ENCODE measurements at places on chromosomes 3 and 15.

DNA sequence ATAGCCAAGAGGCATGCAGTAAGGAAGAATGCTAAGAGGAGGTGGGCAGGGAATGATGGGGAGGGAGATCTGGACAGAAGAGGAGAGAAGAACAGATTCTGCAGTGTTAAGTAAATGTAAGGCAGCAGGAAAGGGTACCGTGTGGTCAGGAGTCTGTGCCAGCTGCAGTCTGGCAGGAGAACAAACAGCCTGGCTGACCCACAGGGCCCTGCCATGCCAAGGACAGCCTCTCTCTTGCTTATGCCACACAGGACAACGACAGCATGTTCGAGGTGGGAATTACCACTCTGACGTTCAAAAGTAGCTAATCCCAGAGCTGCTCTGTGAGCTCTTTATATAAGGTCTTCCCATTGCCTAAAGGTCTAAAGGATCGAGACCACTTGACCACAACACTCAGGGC is 31.3 kb downstream of the DAPK2 start:
- DNase-seq: no peak

DNA sequence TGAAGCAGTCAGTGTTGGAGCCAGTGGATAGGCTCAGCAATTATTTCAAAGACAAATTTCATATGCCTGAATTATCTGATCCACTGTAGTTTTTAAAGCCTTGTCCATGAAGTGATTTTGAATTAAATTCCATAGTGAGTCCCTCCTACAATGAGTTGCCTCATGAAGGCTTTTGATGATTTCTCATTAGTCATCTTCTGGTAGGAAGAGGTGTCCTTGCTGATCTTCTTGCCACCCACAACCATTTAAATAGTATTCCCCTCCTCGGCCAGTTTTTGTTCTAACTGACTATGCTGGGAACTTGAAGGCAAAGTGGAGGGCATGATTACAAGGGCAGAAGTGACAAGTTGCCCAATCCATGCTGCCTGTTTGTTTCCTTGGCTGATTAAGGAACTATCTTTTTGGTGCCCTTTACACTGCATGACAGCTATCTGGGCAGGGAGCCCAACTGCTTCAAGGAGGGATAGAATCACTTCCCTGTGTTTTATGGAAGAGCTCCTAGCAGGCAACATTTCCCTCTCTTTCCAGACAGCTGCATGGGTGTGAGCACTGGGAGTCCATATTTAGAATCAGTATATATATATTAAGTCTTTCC is 617.5 kb downstream of the ZPLD1 start:
- no peak for DNase-seq

DNA sequence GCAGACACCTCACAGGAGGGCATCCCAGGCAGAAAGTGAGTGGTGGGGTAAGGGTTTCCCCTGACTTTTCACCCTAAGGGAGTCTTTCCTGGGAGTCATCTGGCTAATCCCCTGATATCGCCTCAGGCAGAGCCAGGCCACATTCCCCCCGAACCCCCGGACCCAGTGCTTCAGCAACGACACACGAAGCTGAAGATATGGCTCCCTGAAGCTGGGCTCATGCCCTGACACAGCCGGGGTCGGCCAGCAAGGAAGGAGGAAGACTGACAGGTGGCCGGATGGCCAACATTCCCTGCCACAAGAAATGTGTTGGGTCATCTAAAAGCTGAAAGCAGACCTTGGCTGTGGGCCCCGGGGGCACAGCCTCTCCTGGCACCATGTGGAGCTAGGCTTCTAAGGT is 14.4 kb downstream of the CHST13 start:
- DNase-seq: no peak

DNA sequence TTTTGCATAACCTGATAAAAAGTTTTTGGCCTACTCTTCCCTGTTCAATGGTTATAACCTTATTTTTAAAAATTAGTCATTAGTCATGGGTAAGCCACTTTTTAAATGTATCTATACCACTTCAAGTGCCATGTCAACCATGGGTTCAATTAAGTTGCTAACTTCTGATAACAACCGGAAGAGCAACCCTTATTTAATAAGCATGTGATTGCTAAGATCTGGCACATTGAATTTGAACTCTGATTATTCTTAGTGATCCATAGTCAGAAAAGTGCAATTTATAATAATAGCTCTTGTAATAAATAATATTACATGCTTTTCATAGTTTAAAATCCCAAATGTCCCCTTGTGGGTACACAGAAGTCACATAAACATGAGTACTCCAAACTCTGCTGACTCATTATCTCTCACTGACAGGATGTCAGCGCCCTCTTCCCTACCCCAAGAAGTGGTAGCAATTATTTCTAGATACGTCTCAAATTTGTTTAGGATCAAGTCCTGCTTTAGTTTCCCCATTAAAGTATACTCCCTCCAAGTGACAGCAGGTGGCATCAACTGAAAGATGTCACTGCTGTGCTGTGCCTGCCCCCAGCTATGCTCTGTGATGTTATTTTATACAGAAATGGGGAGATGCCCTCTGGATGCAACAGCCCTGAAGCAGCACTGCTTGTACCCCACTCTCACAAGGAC is 18.6 kb downstream of the SAMD7 start:
- DNase-seq: no peak

GRCh38 chr3:127261925-127262324 is 25.9 kb downstream of the PRR20G start:
- no peak for DNase-seq

DNA sequence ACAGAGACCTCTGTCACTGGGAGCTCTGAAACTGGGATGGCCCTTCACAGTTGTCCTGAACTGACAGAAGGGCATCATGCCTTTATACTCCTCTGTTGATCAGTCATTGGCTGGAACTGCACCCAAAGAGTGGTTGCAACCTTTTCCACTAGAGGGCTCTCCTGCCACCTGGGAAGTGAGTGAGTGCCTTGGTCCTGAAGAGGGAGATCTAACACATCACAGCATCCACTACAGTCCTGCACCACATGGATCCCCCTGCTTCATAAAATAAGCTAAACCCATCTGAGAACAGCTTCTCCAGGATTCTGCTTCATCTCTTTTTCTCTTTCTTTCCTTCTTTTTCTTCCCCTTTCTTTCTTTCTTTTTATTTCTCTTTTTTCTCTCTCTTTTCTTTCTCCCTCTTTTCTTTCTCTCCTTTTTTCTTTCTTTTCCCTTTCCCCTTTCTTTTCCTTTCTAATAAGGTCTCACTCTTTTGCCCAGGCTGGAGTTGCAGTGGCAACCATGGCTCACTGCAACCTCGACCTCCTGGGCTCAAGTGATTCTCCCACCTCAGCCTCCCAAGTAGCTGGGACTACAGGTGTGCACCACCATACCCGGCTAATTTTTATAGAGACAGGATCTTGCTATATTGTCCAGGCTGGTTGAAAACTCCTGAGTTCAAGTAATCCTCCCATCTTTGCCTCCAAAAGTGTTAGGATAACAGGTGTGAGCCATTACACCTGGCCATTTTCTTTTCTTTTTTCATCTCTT is 42.8 kb upstream of the RAF1 start:
- DNase-seq: peak; percentile 79

DNA sequence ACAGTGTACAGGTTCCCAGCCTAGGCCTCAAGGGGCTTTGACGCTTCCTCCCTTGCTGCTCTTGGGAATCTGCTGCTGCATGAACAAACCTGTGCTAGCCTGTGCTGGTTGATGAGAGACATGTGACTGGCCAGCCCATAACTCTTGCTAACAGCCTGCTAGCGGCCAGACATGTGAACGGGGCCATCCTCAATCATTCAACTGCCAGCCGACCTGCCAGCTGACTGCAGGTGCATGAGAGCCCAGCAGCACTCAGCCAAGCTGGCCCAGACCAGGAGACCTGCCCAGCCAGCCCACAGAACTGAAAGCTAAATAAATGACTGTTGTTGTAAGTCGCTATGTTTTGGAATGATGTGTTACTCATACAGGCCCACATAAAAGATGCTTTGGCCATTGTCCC is 82.4 kb upstream of the DLG1 start:
- no peak for DNase-seq

GRCh38 chr15:93247466-93248121 is 158.6 kb upstream of the RGMA start:
- no peak for DNase-seq

GRCh38 chr15:39193611-39194010 is 387.3 kb upstream of the THBS1 start:
- no peak for DNase-seq

GRCh38 chr15:90598031-90598577 is 68.4 kb downstream of the CRTC3 start:
- no peak for DNase-seq

DNA sequence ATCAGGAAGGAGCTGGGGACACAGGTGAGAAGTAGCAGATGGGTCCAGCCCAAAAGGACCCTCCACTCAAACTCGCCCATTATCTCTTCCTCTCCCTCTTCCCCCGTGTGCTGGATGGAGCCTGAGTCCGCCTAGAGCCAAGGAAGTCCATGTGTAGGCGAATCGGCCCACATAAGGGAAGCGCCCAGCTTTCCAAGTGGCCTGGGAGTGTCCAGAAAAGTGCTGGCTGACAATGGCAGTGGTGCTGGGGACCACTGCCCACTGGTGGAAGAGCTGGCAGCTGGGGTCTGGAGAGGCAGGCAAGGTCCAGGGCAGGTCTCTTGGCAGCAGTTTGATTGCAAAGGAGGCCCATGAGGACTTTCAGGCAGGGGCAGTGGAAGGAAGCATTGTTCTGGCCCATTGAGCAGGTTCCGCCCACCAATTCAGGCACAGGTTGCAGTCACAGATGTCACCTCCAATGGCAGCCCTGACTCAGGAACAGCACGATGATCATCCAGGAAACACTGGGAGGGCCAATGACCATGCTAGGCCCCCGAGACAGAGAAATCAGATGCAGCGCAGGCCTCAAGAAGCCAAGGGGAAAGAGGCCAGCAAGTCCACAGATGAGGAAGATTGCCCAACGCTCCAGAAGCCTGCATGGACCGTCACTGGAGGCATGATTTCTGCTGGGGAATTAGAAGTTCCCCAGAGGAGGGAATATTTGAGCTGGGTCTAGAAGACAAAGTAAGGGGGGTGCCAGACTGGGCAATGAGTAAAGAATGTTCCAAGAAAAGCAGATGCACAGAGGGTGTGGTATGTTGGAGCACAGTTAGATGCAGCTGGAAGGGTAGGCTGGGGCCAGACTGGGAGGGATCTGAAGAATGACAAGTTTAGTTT is 3.0 kb downstream of the MFGE8 start:
- DNase-seq: no peak

DNA sequence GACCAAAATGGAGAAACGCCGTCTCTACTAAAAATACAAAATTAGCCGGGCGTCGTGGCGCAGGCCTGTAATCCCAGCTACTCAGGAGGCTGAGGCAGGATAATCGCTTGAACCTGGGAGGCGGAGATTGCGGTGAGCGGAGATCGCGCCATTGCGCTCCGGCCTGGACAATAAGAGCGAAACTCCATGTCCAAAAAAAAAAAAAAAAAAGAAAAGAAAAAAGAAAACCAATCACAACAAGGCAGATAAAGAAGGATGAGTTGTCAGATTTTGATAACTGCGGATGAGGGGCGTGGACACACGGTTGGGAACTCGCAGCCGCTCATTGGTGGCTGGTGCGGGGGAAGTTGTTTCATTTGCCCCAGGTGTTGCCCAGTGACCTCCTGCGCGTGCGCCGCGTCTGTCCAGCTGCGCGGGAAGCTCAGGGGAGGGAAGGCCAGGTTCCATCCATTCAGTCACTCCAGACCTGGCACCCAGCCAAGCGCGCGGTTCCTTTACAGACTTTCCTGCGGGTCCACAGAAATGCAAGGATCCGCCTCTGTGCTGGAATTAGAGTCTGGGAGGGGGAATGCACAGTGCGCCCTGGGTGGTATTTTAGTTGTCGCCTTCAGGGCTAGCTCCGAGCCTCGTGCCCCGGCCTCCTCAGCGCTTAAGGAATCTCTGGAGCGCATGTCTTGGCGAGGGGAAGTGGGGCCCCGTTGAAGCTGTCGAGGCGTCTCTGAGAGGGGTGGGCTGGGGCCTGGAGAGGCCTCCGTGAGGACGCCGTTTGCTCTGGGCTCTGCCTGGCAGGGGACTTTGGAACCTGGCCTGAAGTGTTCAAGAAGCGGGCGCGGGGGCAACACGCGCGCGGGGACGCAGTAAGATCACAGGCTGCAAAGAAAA is 708 bp upstream of the GCHFR start:
- no peak for DNase-seq

- no peak for DNase-seq
These were observed 44.4 kb downstream of the PCOLCE2 start for GRCh38 chr3:142844339-142844977.

DNA sequence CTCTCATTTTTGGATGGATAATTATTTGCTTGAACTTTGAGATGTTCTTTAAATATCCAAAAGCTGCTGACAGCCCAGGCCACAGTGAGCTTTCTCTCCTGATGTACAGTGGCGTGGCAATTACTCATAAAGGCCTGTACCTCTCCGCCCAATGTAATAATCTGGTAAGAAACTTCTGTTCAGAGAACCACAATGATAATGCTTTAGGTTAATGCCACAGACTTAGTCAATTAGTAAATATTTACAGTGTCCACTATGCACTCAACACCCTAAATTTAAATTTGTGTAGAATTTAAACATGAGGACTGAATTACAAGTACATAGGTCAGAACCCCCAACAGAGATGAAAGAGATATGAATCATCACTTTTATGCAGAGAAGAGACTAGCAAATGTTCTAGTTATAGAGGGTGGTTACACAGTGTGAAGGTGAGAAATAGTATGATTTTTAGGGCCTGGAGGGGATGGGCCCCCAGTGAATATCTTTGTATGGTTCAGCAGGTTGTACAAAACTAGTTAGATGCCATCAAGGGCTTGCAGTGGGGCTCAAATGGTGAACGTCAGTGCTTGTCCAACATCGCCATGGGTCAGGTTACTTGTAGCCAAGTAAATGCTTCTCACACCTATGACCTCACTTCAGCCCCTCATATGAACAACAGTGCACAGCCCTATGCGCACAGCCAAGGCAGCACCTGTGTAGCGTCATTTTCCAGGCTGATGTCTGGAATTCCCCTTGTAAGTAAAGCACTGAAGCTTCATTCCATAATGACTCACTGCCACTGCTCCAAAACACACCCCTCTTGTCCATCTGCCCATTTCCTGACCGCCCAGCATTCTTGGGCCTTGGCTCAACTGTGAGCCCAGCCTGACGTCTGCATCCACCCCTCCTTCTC is 13.3 kb downstream of the ABHD2 start:
- no peak for DNase-seq

- no peak for DNase-seq
These were observed 43.2 kb upstream of the SKOR1 start for GRCh38 chr15:67781907-67782690.

Data from NT2/D1 (cell line).